Activated T-cell treated with anti-CD3 and anti-CD28 coated beads, Interleukin-2, amount 50 U/mL, for 4 hours (primary cell): ENCODE measurements at places on chromosomes 12 and 14.

DNA sequence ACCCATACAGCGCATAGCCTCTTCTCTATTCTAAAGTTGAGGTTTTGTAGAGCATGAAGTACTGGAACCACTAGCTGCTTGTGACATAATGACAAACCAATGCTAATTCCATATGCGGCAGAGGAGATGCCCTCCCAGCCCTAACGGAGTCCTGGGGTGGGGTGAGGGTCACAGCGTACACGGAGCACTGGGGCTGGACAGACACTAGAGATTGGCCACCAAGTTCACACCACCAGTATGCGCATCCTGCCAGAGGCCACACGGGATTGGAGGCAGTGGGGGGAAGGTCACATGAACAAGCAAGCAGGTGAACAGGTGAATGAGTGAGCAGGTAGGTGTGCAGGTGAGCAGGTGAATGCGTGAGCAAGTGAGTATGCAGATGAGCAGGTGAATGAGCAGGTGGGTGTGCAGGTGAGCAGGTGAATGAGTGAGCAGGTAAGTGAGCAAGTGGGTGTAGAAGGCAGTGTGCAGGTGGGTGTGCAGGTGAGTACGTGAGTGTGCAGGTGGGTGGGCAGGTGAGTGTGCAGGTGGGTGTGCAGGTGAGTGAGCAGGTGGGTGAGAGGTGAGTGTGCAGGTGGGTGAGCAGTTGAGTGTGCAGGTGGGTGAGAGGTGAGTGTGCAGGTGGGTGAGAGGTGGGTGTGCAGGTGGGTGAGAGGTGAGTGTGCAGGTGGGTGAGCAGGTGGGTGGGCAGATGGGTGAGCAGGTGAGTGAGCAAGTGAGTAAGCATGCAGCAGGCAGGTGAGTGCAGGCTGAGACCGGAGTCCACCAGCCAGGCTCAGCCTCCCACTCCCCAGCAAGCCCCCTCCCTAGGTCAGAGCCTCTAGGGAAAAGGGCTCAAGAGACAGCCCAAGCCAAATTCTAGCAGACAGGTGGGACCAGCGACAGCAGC, 52.7 kb downstream of the CCDC85C start:
- no peak for DNase-seq

- no peak for DNase-seq
These were observed at the start of gene GPR33 for GRCh38 chr14:31487886-31488285. TSS of gene GPR33 (minus strand) at chr14:31488039. CDS start at chr14:31483965, 4,074 bp downstream.

- DNase-seq = no peak
These were observed 4.7 kb downstream of the REC8 start for GRCh38 chr14:24176599-24176998.

DNA sequence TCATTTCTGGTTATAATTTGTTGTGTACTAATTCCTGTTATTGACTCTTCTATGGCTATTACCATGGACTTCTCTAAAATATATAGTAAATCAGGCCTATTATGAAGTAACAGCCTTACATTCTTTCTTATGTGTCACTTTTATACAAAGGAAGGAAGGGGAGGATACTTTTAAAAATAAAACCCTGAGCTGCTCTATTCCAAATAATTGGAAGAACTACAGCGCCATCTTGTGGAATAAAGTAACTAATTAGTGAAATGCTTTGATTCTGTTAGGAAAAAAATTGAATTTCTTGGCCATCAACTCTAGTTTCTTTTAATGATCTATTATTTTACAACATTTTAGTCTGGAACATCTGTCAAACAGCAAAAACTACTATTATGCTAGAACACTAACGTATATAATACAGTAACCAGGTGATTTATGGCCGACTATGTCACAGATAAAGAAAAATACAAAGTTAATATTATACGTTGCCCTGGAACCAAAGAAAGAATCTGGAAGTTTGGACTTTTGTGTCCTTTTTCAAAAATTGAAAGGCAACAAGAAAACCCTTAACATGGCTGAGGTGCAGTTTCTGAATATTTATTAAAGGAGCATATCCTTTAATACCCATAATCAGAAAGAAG, 55.0 kb upstream of the NELL2 start:
- no peak for DNase-seq

DNA sequence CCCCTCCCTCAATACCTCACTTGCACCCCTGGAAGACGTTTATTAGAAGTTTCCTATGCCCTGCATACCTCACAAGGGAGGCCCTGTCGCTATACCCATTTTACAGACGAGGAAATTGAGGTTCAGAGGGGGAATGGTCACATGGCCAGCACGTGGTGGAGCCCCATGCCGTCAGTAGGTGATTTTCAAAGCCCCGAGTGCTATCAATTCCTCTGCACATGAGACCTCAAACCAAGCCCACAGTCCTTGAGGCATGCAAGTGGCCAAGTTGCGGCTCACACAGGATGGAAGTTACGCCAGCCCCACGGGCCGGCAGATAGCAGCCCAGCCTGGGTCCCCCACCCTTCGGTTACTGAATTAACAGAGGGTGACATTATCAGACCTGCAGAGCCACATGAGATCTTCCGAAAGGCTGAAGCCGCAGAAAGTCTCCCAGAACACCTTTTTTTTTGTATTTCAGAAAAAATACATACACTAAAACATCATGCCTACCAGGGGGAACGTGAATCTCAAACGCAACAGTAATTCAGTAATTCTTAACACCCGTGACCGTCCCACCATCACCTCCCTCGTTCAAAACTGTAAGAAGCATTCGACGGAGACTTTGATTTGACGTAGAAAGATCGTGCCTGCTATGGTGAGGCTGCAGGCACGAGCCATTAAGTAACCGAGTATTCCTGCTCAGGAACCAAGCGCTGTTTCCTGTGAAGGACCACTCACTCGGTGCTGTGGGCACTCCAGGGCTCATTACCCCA, 129.0 kb downstream of the RFLNA start:
- no peak for DNase-seq

- DNase-seq = no peak
These were observed 3.4 kb downstream of the PRIMA1 start for GRCh38 chr14:93784878-93785277.

- no peak for DNase-seq
These were observed 47.8 kb downstream of the BTBD7 start for GRCh38 chr14:93285044-93285443.

DNA sequence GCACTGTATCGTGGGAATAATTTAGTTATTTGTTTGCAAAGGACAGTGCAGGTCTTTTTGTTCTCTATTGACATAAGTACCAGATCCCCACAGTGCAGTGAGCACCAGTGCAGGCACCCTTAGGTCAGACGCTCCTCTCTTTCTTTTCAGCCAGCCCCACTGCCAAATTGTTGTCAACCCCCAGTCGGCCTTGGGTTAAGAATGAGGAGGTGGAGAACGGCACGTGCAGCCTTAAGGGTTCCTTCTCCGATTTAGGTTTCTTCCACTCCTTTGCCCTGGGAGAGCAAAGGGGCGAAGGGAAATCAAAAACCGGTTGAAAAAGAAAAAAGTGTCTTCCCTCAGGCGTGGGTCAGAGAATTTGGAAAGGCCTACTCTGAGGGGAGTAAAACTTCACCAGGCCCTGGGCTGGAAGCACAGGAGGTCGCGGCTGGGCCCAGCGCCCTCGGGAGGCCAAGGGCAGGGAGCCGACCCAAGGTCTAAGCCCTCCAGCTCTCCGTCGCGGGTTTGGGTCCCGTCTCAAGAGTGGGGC, 4.3 kb downstream of the PAX9 start:
- no peak for DNase-seq

DNA sequence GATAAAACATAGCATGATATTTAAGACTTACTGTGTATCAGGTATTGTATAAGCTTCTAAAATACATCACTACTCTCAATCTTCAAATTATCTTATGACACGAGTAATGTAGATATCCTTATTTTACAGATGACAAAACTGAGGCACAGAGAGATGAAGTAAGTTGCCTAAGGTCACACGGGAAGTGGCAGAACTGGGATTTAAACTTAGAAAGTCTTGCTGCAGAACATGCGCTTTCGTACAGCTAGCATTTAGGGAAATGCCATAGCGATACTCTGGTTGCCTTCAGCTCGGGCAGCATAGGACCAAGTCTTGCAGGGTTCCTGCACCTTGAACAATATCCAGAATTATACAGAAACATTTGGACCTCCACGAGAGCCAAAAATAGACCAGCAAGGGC, 162.4 kb downstream of the BRMS1L start:
- DNase-seq = no peak

DNA sequence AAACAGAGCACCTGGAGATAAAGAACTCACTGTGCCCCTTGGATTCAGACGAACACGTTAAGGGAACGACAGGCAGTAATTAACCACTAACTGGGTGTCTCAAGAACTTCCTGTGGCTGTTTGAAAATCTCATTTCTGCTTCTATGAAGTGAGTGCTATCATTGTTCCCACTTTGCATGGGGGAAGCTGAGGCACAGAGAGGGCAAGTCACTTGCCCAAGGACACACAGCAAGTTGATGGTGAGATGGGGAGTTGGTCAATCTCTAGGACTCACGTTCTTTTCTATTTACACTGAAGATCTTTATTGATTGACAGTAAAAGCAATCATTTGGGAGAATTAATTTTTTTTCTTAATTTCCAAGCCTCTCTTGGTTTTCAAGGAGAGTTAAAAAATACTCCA, 26.8 kb upstream of the LHX5 start:
- DNase-seq = no peak

GRCh38 chr12:6958609-6959057, 7.5 kb downstream of the PTPN6 start:
- DNase-seq = no peak

- DNase-seq = no peak
These were observed 20.1 kb upstream of the PAWR start for GRCh38 chr12:79710707-79711483.

DNA sequence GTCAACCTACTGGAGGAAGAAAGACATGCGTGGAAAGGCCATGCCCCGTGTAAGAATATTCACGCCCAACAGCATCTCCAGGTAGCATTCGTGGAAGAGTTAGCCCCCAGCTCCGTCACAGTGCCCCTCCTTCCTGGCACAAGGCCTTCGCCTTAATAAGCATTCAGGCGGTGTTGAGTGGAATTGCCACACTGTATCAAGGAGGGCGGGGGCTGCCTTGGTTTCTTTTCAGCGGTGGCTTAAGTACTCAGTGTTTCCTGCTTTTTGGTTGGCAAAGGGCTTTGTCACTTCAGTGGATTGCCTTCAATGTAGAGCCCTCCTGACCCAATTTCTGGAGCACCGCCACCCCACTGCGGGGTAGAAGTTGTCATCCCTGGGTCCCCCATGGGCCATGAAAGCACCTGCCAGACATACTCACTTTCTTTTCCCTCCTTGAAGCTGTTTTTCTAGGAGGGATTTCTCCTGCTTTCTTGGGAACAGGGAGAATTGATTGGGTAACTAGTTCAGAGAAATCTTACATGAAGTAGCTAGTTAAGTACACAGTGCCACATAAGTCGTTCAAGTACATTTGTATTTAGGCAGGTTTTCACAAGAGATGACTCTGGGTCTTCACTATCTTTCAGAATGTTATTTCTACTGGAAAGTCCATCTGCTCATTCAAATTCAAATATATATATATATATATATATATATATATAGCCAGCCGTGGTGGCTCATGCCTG, 65.5 kb upstream of the STON2 start:
- DNase-seq = no peak

DNA sequence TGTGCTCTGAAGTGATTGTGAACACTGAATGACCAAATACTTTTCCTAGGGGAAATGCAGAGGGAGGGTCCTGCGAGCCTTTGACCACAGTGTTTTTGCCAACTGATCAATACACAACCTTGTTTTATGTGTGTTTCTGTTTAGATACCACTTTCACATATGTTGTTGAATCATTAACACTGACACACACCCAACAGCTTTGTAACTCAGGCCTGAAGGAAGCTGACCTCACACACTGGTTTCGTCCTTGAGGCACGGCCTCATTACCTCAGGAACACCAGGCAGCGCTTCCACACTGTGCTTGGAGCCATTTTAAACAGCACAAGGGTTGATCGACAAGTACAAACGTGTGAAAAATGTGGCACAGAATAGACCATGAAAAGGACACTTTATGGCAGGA, 60.0 kb downstream of the PPFIBP1 start:
- DNase-seq = no peak

GRCh38 chr12:59944177-59944576, 348.3 kb downstream of the SLC16A7 start:
- no peak for DNase-seq

DNA sequence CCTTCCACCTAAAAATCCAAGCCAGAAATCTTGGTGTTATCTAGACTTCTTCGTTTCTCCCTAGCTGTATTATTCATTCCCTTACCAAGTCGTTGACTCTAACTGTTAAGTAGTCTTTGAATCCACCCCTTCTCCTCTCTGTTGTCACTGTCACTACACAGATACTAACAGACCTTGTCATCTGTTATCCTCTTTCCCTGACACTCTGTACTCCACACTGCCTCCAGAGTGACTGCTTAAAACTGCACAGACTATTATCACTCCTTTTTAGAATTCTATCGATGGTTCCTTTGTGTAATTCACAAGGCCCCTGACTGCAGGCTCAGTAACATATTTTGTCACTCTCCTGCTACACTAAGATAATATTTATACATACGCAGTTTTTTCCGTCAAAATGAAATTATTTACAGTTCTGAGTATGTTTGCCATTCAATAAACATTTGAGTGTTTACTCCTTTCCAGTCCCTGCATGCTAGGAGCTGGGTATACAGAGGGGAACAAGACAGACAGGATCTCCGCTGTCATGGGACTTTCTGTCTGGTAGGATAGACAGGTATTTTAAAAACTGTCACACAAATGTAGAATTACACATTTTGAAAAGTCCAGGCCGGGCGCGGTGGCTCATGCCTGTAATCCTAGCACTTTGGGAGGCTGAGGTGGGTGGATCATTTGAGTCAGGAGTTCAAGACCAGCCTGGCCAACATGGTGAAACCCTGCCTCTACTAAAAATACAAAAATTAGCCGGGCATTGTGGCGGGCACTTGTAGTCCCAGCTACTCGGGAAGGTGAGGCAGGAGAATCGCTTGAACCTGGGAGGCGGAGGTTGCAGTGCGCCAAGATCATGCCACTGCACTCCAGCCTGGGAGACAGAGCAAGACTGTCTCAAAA, 3.8 kb downstream of the MARS1 start:
- DNase-seq = no peak

DNA sequence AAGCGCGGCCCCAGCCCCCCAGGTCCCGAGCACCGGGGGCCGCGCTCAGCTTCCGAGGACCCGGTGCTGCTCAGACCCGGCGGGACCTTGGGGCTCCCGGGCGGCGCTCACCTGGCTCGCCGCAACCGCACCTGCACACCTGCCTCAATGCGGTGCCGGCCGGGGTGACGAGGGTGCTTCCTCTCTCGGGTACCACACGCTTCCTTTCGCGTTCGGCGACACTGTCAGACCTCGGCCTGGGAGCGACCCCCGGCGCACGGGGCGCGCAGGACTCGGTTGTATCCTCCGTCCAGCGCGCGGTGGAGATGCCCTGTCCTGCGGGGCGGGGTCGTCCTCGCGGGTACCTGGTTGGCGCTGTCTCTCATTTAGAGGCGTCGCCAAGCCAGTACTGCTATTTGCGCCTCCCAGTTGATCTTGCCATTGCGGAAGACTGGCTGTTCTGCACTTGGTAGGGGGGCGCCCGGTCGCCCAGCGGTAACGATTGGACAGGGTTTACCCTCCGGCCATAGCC, 718 bp downstream of the PACS2 start:
- DNase-seq = peak; percentile 37

- no peak for DNase-seq
These were observed 103.2 kb downstream of the SLC38A4 start for GRCh38 chr12:46722394-46723185.
